ENCODE measurements at places on chromosomes 1 and 21.

DNA sequence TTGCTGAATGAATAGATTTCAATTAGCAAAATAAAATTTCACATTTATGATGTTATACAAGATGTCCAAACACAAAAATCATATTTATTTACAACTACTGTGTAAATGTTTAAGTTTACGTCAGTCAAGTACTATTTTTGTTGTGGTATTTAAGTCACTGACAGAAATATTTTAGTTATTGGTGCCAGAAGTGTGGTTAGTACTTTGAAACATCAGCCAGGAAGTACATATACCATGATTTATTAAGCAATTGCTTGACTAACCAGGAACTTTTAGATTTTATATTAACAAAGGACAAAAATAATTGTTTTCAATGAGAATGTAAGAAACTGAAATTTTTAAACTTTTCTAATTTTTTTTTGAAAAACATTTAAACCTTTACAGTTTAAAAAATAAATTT, 2.4 kb upstream of the FCRL4 start:
- no peak for DNase-seq

DNA sequence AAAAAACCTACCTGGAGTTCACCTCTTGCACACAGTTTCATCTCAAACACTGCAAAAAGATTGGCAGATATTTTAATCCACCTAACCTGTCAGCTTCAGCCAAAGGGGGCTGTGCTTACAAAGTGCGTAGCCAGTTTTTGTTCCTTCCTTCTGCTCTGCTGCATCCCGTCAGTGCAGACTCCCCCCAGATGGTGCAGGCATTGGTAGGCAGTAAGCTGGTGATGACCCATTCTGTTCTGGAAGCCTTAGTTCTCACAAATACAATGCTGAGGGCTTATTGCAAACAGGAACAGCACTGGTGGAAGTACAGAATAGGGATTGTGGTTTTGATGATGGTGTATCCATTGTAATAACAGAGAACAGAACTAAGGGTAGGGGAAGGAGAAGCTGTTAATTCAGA, 239.5 kb downstream of the RYR2 start:
- no peak for DNase-seq

- DNase-seq = no peak
Measured at GRCh38 chr1:165862448-165862847, 35.0 kb downstream of the UCK2 start.

DNA sequence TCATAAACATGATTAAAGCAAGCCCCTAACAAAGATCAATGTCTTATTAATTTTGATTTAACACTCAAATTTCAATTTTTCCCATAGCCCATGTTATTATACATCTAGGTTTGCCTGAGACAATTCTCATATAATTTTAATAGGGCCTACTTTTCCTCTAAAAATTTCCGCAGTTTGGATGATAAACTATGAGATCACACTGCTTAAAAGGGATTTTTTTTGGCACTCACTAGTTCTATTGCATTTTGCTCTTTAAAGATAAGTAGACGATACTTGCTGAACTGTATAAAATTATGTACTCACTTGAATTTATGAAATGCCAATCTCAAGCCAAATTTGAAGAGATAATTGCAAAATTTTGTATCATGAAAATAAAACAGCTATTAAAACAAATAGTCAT, 480.4 kb upstream of the ZRANB2 start:
- no peak for DNase-seq

- no peak for DNase-seq
Measured at GRCh38 chr1:186188736-186189135, 186.3 kb downstream of the TPR start.

- DNase-seq = no peak
Measured at GRCh38 chr21:39141502-39141901, 41.7 kb downstream of the PSMG1 start.

DNA sequence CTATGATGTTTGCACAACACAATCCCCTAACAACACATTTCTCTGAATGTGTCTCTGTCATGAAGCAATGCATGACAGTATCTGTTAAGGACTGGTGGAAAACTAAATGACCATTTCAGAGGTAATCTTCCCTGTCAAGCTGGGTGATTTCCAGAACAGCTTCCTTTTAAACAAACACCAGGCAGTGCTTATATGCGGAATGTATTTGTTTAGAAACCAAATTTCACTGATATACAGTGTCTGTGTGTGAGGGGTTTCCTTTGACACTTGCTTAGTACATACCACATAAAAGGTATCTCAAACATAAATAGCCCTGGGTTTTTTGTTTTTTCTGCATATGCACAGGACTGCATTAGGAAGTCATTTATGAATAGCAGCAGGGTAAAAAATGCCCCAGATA, 95.6 kb downstream of the TGFBR3 start:
- no peak for DNase-seq

- DNase-seq = no peak
Measured at GRCh38 chr1:184513421-184513820, 126.6 kb downstream of the C1orf21 start.

- DNase-seq = no peak
Measured at GRCh38 chr1:240232530-240232929, 140.8 kb downstream of the FMN2 start.

- no peak for DNase-seq
Measured at GRCh38 chr1:112504661-112505399, 3.9 kb upstream of the WNT2B start.

DNA sequence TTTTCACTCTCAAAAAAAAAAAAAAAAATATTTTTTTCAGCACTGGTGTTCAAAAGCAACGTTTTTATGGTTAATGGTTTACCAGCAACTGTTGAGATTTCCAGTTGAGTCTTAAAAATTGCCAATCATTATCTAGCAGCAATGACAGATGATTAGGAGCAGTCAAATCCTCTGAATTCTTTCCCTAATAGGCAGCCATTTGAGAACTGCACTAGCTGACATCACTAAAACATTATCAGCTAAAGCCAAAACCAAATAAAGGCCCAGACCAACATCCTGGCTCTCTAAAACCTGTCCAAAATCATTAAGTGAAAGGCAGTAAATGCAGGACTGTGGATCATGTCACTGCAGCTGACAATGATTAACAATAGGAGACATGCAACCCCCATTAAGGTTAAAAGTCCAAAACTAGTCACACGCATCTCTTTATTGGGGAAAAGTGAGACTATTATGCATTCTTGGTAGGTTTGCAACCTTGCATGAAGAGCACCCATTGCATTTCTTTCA, 14.0 kb downstream of the SFPQ start:
- DNase-seq = no peak

DNA sequence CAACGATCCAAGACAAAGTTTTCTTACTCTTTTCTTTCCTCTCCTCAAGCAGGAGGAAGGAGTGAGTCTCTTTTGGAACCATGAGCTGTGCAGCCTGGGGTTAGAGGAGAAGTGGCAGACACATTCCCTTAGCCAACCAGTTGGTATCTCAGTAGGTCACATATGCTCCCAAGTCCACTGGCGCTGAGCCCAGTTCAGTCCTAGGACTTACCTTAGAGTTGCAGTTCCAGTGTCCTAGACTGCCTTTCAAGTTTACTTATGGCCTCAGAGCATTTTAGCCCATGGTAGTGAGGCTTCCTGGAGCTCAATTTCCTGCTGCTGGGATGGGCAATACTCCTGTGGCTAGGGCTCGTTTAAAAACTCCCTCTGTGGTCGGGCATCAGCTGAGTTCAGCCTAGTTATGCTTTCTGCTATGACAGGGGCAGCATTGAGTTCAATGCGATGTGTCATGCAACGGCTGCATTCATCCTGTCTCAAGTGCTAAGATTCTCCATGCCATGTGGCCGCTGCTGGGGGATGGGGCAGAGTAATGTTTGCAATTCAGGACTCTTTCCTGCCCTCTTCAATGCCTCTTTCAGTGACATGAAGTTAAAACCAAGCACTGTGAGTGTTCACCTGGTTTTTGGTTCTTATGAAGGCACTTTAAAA, 103.8 kb downstream of the LRRC7 start:
- no peak for DNase-seq

- DNase-seq = no peak
Measured at GRCh38 chr1:111976332-111976731, 13.1 kb downstream of the KCND3 start.

DNA sequence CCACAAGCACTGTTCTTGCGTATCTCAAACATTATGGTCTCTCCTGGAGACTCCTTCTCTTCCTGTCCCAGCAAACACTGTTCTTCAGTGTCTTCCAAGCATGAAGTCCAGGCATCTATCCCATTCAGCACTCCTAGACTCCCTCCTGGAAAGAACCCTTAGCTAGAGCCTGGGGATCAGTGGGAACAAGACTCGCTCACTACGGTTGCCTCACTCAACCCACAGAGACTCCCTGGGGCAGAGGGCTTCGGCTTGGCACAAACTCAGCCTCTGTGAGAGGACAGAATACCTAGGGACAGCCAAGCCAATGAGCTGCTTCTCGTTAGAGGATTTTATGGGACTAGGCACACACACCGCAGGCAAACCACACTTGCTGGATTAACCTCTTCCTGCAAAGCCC, 86.5 kb upstream of the IPO9 start:
- no peak for DNase-seq

GRCh38 chr1:234125283-234125682, 220.8 kb downstream of the SLC35F3 start:
- no peak for DNase-seq

DNA sequence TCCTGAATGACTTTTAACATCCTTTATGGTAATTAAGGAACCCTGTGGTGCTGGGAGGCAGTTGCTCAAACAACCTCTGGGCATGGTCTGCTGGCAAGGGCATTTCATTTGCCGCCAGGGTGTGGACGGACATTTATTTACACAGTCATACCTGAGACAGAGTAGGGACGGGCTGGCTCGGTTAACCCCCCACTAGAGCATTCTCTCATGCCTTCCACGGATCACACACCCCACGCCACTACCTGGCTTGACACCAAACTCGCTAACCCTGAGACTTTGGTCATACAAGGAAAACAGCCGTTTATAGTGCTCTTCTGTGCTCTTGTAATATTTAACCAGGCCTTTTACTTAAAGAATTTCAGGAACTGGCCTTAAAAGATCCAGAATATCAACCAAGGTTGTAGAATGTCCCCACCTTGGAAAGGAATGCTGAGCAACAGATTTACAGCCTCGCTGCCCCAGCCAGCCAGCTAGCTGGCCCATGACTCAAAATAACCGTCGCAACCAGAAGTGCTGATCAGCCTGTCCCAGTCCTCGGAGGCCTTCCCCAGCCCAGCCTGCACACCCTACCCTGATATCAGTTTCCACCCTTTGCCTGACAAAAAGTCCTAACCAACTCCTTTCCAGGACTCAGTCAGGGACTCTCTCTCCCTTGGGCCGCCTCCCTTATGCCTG, 6.5 kb upstream of the PDXK start:
- DNase-seq = no peak

DNA sequence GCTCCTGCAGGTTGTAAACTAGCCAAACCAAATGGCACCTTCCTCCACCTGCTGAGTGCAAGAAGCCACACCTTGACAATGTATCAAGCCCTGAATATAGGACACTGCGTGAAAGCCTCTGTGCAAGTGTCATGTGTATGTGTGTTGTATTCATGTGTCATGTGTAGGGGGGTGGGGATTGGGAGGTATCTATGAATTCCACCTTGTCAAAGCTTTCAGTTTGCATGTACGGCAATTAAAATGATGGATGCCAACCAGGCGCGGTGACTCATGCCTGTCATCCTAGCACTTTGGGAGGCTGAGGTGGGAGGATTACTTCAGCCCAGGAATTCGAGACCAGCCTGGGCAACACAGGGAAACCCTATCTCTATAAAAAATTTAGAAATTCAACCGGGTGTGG, 19.8 kb downstream of the CD34 start:
- DNase-seq = no peak

- DNase-seq = no peak
Measured at GRCh38 chr1:61910035-61910434, 167.8 kb downstream of the PATJ start.

DNA sequence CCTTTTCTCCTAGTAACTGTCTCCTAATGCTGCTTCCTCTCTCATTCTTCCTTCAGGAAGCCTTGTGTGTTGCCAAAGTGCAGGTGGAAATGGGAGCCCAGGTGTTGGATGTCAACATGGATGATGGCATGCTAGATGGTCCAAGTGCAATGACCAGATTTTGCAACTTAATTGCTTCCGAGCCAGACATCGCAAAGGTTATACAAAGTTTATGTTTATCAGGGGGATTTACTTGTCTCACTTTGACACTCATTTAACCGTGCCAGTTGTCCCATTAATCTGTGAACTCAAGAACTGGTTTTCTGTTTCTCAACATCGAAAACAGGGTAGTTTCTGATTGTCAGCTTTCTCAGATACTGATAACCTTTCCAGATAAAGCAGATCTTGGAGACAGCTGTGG, 40.4 kb downstream of the MTR start:
- no peak for DNase-seq

- no peak for DNase-seq
Measured at GRCh38 chr1:108863984-108864383, 7.1 kb upstream of the AKNAD1 start.

DNA sequence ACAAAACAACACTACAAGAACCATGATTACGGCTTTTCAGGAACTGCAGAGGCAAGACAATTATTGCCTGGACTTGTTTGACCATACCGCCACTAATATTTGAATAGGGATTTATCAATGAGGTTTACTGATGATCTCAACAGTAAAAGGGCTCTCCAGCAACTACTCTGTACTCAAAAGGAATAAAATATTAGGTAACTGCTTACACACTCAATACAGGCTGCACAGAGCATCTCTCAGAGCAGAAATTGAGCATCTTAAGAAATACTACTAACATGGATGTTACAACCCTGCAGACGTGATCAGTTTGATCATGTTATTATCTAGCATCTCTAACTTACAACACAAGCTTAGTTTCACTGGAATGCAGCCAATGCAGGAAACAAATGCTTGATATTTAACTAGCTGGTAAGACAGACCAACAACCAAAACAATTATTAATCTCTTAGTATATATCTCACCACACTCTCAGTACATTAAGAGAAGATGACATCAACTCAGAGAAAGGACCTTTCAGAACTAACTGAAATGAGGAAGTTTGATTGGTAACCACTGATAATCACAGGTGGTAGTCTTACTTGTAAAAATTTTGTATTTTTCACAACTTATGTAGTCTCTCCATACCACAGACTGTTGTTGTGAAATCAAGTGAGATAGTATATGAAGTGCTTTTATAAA, 52.2 kb downstream of the PUM1 start:
- DNase-seq = peak; percentile 27

DNA sequence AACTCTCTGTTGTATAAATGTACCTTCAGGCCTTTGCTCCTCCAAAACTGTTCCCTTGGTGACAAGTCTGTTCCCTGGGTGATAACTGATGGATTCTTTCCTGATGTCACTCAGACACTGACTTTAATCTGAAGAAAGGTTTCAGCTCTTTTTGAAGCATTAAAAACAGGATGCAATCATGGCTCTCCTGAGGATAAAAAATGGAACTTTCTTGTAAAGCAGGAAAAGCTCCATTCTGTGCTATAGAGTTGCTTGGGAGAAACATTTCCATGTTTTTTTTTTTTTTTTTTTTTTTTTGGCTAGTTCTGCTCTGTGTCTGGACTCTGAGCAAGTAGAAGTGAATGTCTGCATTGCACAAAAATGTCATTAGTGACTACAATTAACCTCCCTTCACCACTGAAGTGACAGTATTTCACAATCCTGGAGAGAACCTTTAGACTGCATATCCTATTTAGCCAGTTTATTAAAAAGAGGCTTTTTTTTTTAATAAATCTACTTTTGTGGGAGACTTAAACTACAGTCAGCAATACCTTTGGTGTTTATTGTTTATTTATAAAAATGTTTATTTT, 101.7 kb upstream of the PRMT6 start:
- no peak for DNase-seq

- DNase-seq = no peak
Measured at GRCh38 chr1:115246526-115246925, 91.5 kb downstream of the NGF start.

GRCh38 chr1:15328351-15329103, 81.2 kb upstream of the EFHD2 start:
- no peak for DNase-seq

- no peak for DNase-seq
Measured at GRCh38 chr1:6732942-6733341, 31.3 kb upstream of the DNAJC11 start.
